Amniotic stem cell (primary cell): ENCODE measurements at places on chromosomes 3 and 15.

- no peak for DNase-seq
Measured at GRCh38 chr15:58924327-58924726, 9.2 kb downstream of the SLTM start.

DNA sequence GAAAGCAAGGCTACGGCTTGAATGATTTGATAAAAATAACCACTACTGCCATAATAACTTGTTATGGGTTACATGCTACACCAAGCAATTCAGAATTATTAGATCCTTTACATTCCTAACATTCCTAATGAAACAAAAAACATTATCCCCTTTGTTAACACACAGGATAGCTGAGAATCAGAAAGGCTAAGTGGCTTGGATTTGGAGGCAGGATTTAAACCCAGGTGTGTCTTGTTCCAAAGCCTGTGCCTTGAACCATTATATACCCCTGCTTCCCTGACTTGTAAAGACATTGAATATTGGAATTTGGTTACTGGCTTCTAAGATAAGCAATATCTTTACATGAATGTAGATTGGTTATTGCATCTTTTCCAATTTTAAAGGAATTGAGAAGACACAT, 417.1 kb upstream of the GOLIM4 start:
- no peak for DNase-seq

DNA sequence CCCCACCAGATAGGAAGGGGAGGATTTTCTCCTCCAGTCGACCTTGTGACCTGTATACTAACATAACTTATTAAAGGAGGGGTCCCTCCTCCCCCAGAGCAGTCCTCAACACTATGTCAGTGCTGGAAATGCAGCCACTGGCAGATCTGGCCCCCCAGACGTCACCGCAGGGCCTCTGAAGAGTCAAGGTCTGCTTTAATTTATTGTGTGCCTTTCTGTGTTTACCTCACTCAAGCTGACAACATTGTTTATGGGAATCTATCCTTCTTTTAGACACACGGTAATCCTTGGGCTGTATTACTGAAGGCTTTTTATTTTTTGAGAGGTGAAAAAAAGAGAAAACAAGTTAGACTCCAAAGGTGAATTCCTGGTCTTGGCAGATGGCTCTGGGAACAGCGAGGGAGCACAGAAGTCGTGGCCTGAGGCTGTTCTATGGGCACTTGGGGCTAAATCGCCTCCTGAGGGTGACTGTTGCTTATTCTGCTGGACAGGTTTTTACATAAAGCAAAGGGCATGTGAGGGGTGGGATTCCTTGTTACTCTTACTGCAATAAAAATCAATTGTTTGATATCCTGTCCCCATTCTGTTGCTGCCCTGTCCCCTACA, 13.5 kb upstream of the NR2C2 start:
- no peak for DNase-seq

DNA sequence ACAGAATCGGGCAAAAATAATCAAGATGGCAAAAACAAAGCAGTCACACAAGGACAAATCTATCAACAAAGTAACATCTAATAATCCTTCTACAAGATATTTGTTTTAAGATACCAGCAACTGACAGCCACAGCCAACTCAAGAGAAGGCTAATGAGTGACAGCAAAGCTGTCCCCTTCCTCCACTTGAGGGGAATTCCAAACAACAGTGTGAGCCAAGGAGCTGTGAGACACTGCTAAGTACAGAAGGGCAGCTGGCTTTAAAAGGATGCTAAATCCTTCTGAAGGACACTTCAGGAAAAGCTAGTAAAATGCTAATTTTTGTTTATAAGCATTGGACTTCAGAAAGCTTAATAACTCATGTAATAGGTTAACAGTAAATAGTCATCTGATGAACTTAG, 120.3 kb upstream of the GOLGA8J start:
- DNase-seq, result no peak

DNA sequence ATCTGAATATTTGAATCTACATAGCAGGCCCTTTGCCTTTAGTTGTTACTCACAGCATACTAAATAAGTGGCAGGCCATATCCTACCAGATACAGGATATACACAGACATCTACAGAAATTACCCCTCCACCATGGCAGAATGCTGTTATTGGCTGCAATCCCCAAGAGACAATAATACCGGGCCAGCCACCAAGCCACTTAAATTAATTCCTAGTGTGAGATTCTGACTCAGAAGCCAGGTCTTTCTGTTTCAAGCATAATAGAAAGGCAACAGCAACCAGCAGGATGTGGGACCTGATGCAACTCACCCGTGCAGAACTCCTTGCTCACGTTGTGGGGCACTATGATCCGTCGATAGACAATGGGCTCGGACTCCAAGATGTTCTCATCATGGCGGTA, 39.8 kb downstream of the CLK3 start:
- DNase-seq, result no peak

- no peak for DNase-seq
Measured at GRCh38 chr15:82530606-82531379, 9.5 kb downstream of the RPS17 start.

- no peak for DNase-seq
Measured at GRCh38 chr15:77627067-77627466, 5.6 kb downstream of the LINGO1 start.

GRCh38 chr15:99117563-99118257, 12.8 kb downstream of the SYNM start:
- DNase-seq, result no peak

DNA sequence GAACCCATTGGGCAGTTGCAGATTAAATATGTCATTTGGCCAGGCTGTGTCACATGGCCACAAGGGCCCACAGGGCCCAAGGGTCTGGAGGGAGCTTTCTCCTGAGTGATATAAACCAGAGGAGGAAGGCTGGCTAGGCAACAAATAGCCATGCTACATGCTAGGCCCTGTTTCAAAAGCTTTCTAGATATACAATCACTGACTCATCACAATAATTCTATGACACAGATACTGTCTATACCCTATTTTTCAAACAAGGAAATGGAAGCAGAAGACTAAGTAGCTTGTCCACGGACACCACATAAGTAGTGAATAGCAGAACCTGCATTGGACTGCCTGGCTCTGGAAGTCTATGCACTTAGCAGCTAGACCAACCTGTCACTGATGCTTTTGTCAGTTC, 625.4 kb downstream of the NTRK3 start:
- no peak for DNase-seq

- no peak for DNase-seq
Measured at GRCh38 chr3:128068156-128068620, 16.0 kb downstream of the SEC61A1 start.

- DNase-seq, result no peak
Measured at GRCh38 chr3:123712077-123712860, 127.4 kb upstream of the HACD2 start.

DNA sequence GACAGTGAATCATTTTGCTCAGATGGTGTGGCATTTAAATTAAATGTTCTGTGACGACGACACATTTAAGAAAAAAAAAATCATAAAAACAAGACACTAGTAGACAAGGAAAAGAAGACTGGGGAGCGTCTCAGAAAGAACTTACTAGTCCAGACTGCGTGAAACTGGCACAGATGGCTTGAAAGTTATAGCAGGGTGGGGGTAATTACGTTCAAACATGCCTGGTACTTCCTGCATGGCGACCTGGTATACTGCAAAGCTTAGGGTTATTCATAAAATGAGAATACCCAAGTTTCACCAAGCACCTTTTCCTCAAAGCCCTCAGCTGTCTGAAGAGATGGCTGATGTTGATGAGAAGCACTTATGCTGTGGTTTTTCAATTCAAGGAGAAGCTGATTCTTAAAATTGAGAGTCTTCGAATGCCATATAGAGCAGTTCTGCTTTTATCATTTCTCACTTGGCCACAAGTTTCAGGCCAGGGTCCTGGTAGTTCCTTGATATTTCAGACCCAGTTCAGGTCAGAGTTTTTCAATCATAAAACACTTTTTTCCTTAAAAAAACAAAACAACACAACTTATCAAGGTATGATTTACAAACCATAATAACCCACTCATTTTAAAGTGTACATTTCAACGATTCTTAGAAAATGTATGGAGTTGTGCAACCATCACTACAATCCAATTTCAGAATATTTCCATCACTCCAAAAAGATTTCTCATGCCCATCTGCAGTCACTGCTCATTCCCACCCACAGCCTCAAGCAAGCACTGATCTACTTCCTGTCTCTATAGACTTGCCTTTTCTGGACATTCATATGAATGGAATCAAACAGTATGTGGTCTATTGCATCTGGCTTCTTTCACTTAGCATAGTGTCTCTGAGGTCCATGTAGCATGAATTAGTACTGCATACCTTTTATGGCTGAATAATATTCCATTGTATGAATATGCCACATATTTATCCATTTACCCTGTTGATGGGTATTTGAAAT, 24.7 kb downstream of the PCOLCE2 start:
- no peak for DNase-seq

GRCh38 chr3:151426341-151426657, 34.6 kb downstream of the IGSF10 start:
- DNase-seq, result no peak

DNA sequence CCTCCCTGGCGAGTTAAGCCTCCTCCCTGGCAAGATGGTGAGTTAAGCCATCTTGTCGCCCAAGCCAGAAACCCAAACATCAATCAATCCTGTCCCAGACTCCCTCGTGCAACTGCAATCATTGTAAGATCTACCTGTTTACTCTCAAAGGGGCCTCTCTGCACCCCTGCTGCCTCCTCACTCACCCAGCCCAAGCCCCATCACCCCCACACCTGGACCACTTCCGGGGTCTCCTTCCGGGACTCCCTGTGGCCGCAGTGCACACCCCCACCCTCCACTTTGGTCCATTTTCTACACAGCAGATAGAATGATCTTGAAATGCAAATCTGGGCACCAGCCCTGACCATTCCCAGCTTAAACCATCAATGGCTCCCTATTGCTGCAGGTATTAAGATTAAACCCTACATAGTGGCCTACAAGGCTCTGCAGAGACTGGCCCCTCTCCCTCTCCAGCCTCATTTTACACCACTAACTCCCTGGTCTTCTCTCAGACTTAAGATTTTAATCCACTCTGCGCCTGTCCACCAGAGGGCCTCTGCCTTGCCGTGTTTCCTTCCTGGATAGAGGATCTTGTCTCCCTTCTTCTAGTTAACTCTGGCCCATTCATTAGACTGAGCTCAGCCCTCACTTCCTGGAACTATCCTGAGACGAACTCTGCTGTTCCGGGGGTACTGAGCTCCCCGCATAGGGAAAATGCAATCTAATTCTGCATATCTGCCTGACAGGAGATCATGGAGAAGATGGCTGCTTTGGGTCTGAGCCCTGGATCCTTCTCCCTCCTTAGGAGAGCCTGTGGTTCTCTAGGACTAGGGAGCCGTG, 41.9 kb upstream of the SLC6A1 start:
- DNase-seq, result peak; percentile 30

- no peak for DNase-seq
Measured at GRCh38 chr3:133259767-133260166, 140.1 kb upstream of the BFSP2 start.

- DNase-seq, result no peak
Measured at GRCh38 chr3:100005665-100006393, 108.5 kb downstream of the FILIP1L start.

DNA sequence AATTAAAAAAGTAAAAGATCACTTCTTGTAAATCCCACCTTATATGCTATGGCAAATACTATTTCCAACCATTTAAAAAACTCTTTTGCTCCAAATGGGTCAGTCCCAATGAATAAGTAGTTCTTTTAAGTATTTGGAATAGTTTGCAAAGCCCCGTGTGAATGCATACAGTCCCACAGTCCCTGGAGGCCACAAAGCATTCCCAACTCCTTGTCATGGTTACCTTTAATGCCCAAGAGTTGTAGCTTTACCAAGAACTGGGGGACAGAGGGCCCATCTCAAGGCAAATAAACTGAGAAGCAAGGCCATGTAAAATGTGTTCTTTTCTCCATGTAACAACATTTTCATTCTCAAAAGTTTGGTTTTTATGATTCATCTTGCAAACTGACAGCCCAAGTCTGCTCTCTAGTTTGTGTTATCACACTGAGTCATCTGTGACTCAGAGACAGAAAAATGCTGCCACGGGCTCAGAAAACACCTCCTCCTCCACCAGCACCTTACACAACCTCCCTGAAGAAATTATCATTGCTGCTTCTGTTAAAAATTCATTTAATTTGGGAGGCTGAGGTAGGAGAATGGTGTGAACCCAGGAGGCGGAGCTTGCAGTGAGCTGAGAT, 336.2 kb downstream of the ERC2 start:
- peak; percentile 80 for DNase-seq

- no peak for DNase-seq
Measured at GRCh38 chr15:29968099-29968894, 114.5 kb upstream of the GOLGA8J start.

- DNase-seq, result no peak
Measured at GRCh38 chr3:152549263-152549662, 280.5 kb downstream of the MBNL1 start.
